ENCODE measurements at places on chromosomes 11 and 22. TPM values are rescaled to one million over a fixed set of nuclear protein-coding genes. Genes with fewer than 3 reads are reported as not detected.

DNA sequence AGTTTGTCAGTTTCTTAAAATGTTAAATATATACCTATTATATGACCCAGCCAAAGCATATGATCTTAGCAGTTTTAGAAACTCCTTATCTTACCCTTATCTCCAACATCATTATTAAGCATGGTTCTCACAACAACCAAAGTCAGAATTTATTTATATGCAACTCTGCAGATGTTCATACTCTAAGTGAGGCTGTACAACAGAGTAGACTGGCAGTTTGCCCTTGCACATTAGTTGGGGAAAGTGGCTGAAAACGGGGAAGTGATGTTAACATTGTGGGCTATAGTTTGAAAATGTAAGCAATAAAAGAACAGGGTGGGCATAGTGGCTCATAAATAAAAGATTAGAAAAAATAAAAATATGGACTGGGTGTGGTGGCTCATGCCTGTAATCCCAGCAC, 49.7 kb downstream of the ATG16L2 start:
- no peak for DNase-seq

GRCh38 chr11:57536947-57537619, at the start of gene SMTNL1:
SMTNL1 (plus strand) TSS chr11:57537595; CDS start chr11:57542643, 5,048 bp downstream.
- DNase-seq, result no peak

GRCh38 chr11:68042219-68043028, 3.6 kb downstream of the TCIRG1 start:
- DNase-seq, result no peak

GRCh38 chr22:17725500-17725796, 48.8 kb downstream of the BID start:
- no peak for DNase-seq

GRCh38 chr22:48250286-48250895, 1487.9 kb downstream of the TBC1D22A start:
- DNase-seq, result no peak

DNA sequence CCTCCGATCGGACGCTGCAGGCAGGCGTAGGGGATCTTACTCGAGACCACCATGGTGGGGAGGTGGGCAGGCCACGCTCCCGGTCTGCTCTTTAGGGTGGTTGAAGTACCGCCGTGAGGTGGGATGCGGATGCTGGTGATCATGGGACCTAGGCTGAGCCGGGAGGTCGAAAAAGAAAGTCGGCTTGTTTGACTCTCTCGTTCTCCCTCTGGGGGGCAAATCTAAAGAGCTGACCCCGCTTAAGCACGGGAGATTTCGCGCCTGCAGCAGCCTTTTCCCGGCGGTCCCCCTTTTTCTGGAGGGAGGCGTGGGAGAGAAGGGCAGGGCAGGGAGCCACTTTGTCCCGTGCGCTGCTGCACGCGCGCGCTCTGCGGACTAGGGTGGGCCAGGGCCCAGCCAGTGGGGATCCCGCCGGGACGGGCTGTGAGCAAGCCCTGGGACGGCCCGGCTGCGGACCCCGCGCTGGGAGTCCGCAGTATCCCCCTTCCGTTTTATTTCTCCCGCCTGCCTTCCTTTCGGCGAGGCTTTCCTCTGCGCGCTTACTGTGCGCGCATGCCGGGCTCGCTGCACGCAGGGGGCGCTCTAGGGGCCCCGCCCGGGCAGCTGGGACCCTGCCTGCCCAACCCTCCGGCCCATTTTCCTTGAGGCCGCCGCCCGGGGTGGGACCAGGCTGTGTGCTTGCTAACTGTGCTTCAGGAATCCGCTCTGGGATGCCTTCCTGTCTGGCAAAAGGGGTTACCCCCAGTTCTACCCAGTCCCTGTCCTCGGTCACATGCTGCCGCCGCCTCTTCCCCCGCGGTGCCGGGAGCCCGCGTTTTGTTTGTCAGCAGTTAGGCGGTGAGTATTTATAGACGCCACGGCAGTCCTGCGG, 81.0 kb downstream of the PRR5L start:
- DNase-seq, result peak; percentile 56

DNA sequence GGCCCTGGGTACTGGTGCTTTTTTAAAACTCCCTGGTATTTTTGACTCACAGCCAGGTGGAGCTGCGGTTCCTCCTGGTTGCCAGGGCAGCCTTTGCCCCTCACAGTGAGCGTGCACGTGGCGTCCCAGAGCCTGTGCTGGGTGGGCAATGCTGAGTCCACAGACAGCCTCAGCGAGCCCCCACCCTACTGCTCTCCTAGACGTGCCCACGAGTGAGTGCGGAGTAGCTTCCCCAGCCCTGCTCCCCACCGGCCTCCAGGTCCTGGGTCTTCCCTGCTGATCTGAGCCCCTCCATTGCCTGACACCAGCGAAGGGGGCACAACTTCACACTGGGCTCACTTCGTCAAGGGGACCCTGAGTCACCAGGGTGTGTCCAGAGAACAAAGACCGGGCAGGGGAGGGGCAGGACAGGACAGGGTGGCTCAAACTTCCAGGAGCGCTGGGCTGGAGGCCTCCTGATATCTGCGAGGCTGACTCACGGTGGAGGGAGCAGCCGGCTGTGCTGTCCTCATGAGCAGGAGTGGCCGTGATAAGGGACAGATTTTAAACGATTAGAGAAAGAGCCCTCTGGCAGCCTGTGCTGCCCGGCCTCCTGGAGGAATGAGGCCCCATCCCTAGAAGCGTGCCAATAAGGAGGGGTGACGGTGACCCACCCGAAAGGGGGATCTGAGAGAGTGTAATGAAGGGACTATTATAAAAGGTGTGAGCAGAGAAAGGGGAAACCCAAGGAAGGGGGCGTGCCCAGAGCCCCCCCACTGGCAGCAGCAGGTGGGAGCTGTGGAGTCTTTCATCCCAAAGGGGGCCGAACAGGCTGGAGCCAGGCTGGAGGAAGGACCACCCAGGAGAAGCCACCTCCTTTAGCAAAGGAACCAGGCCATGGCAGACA, 129.3 kb upstream of the FGF3 start:
- no peak for DNase-seq

DNA sequence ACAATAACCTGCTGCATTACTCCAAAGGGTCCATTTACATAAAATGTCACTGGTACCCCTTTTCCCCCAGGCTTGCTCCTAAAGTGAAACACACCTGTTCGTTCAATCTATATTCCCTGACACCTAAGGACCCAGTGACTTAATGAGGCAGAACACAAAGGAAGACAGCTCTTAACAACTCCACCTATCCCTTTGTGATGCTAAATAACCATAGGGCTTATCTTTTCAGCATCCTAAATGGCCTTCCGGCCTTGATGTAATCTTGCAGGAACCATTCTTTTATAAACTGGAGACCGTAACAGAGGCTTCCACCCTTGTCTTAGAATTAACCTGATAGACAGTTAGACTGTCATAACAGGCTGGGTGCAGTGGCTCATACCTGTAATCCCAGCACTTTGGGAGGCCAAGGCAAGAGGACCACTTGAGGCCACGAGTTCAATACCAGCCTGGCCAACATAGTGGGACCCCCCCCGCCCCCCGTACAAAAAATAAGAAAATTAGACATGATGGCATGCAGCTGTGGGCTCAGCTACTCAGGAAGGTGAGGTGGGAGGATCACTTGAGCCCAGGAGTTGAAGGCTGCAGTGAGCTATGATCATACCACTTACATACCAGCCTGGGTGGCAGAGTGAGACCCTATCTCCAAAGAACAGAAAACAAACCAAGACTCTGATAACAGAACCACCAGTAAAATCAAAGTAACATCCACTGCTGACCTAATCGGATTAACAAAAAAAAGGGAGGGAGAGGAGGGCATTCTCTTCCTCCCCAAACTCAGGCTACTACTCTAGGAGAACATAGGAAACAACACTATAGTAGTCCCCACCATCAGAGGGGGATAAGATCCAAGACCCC, 5.1 kb downstream of the CHEK2 start:
- DNase-seq, result no peak

DNA sequence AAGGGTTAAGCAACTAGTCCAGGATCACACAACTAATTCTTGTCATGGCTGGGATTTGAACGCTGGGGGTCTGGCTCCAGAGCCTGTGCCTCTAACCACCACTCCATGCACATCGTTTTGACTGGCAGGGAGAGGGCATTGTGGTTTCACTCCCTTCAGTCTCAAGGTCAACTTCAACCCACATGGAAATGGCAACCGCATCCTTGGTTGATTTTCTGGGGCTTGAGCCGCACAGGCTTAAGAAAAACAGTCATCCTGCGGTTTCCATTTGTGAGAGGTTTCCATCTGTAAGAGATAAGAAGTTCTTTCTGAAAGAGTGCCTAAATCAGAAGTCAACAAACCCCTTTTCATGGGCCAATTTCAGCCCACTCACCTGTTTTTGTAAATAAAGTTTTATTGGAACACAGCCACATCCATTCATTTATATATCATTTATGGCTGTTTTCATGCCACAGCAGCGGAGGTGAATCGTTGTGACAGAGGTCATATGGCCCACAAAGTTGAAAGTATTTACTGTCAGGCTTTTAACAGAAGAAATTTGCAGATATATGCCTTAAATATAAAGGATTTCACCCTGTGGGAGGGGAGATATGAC, 65.7 kb downstream of the SGSM1 start:
- DNase-seq, result no peak

The VWCE gene
- total RNA-seq, result 12.3 TPM

The PATE4 gene
- not detected for total RNA-seq

The FBLN1 gene
- 168 TPM for total RNA-seq

All from H1 (cell line).